NCI-H1092 treated with DMSO at 0.1 percent for 48 hours (cell line): ENCODE measurements at places on chromosomes 6 and 20.
A peak's percentile ranks its signal among the peaks of the same experiment; 100 is the strongest.

DNA sequence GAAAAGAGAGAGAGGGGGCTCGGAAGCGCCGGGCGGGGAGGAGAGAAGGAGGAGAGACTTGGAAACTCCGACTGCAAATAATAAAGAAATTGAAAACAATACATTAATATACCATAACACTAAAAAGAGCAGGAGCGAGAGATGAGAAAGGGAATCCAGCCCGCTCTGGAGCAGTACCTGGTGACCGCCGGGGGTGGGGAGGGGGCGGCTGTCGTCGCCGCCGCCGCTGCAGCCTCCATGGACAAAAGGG, 338 bp downstream of the E2F3 start:
- DNase-seq: no peak

GRCh38 chr6:70811788-70812187, 144.1 kb downstream of the SMAP1 start:
- DNase-seq: no peak

- no peak for DNase-seq
These were observed 9.2 kb downstream of the TGM3 start for GRCh38 chr20:2305029-2305428.

DNA sequence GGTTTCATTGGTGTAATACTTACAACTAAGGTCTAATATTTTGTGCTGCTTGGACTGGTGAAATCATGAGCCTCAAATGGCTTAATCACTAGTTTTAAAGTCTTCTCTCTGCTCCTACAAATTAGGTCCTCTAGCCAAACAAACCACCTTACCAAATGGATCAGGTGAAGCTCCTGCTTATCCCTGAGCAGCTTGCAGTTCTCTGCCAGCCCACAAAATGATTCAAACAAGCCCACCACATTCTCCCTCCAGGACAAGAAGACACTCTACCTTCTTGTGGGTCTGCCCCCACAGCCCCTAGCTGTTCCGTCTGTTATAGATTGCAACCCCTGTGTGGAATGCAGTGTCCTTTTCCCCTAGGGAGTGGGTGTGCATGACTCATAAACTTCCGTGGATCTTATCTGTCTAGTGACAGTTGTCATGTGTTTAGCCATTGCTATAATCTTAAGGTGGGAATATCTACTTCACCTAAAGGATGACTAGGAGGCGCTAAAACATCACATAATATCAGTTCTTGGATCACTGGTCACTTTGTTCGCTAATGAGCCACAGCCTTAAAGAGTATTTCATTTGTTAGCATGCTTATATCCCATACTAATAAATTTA, 940.5 kb upstream of the MANEA start:
- DNase-seq: peak; percentile 12

DNA sequence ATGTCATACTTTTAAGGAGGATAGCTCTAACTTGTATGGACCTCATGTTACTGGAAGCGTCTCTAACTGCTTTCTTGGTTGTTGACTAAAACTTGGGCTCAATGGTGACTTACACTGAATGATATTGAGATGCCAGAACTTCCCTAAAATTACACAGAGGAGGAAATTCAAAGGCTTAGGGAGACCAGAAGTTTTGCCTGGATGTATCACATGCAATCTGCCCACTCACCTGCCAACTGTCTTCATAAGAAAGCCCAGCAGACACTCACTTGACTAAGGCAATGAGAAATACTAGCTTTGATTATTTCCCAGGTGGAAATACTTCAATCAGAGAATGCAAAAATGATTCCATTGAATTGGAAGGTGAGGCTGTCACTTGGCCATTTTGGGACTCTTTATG, 51.2 kb upstream of the PDYN start:
- no peak for DNase-seq

DNA sequence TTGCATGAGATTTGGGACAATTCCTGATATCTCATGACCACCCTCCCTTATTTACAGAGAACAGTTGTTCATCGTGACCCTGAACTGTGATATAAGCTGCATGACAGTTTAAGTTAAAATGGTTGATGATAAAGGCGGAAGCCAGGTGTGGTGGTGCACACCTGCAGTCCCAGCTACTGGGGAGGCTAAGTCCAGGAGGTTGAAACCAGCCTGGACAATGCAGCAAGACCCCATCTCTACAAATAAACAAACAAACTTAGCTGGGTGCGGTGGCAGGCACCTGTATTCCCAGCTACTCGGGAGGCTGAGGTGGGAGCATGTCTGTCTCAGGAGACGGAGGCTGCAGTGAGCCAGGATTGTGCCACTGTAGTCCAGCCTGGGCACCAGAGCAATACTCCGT, 24.1 kb downstream of the COL20A1 start:
- DNase-seq: no peak

- DNase-seq: no peak
These were observed 45.7 kb downstream of the CTCFL start for GRCh38 chr20:57479196-57479595.

DNA sequence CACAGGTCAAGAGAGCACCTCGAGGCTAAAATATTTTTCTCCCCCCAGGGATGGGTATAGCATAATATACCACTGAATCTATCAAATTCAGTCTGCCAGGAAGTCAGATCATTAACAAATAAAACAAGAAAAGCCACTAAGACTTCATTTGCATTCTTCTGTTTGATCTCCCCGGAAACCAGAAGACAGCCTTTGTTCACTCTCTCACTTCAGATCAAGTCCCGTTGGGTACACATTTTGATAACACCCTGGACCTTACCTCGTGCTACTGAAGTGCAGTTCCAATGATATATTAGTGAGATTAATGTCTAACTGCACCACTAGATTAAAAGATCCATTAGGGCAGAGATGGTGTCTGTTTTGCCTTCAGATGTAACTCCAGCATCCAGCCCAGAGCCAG, 157.7 kb upstream of the B3GAT2 start:
- no peak for DNase-seq

DNA sequence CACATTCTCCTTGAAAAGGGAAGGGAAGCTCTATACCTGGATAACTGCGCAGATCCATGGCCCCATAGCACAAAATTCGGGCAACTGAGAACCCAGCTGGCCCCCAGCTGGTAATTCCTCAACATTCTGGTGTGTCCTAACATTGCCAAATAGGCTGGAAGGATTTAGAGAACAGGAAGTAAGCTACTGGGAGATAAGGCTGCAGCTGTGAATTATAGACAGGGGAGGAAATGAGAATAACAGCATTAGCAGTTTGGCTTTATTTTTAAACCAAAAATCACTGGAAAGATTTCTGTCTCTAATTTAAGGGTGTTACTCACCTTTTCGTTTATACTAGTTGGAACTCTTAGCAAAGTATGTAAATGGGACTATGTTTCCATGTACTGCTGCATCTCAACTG, 97.2 kb downstream of the TULP4 start:
- no peak for DNase-seq

GRCh38 chr20:63934271-63935068, 21.7 kb downstream of the UCKL1 start:
- DNase-seq: no peak

GRCh38 chr6:108531332-108531731, 29.4 kb upstream of the FOXO3 start:
- DNase-seq: no peak

DNA sequence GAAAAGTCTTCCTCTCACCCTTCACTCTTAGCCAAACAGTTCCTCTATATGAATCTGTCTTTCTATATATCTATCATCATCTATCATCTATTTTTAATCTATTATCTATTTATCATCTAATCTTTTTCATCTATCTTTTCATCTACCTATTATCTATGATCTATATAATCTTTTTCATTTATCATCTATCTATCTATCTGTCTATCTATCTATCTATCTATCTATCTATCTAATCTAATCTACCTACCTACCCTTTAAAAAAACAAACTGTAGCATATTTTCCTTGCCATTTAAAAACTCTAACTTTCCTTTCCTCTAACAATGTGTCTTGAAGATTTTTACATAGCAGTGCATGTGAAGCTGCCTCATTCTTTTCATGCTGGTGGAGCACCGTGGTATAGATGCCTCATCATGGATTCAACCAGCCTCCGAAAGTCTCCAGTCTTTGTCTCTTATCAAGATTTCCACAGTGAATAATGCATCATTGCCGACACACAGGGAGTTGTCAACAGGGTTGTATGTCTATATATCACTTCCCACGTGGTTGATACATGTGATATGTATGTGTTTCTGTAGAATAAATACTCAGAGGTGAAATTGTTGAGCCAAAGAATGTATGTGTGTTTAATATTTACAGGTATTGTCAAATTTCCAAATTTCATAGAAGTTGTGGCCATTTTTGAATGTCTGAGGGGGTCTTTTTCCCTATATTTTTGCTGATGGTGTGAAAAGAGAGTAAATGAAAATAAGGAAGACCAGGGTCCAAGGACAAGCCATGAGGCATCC, 51.3 kb downstream of the VEGFA start:
- no peak for DNase-seq

- no peak for DNase-seq
These were observed 4.5 kb upstream of the TNFAIP3 start for GRCh38 chr6:137862419-137863090.

DNA sequence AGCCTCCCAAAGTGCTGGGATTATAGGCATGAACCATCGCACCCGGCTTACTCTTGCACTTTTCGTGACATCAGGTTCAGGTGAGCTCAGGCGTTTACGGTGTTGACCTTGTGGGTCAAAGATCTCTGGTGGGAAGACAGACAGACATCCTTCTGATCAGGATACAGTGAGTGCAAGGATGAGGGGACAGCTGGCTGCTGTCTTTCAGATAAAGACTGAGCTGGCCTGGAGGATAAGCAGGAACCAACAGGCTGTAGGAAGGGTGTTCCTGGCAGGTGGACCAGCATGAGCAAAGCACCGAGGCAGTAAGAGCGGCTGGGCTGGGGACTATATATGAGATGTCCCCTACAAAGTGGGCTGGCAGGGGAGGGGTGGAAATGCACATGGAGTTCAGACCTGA, 11.1 kb upstream of the GTSF1L start:
- DNase-seq: no peak

GRCh38 chr20:24443436-24443835, 26.0 kb upstream of the SYNDIG1 start:
- DNase-seq: no peak

DNA sequence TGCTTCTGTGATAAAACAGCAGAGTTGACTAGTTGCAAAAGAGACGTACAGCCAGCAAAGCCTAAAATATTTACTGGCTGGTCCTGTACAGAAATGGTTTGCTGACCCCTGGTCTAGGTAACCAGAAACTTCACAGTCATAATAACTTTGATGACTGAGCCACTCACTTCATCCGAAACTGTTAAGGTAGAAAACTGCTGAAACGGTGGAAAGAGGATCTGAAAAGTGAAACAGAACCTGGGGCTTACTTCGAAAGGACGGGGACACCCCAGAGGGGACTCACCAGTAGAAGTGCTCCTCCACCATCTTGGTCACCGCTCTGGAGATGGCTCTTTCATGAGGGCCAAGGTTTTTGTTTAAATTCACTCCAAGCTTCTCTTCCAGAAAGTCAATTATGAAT, 16.4 kb downstream of the FAXC start:
- DNase-seq: no peak

GRCh38 chr6:15642276-15642675, 20.6 kb downstream of the DTNBP1 start:
- no peak for DNase-seq

DNA sequence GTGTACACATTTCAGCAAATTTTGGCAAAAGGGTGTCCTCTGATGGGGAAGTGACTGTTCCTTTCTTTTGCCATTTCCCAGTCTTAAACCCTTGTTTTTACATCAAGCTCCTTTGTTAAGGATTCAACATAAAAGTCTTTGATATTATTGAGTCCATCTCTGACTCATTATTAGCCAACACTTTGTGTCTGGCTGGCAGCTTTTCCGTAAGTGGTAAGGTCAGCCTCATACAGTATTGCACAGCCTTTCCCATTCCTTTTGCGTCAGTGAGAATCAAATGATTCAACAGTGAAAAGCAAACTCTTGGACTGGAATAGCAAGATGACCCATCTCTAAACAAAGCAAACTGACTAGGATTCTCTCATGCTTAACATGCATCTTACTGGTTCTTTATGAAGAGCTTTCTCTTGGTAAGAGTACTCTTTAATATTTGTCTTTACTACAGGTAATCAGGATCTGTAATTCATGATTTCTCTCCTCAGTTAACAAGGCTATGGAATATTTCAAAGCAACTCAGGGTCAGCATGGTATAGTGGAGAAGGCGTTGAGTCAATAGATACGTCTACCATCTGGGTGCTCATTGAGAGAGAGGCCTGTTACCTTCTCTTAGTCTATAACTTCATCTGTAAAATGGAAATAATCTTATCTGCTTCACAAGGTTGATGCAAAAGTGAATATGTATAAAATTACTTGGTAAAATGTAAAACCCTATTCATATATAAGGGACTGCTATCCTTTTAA, 183.6 kb downstream of the PRL start:
- no peak for DNase-seq

DNA sequence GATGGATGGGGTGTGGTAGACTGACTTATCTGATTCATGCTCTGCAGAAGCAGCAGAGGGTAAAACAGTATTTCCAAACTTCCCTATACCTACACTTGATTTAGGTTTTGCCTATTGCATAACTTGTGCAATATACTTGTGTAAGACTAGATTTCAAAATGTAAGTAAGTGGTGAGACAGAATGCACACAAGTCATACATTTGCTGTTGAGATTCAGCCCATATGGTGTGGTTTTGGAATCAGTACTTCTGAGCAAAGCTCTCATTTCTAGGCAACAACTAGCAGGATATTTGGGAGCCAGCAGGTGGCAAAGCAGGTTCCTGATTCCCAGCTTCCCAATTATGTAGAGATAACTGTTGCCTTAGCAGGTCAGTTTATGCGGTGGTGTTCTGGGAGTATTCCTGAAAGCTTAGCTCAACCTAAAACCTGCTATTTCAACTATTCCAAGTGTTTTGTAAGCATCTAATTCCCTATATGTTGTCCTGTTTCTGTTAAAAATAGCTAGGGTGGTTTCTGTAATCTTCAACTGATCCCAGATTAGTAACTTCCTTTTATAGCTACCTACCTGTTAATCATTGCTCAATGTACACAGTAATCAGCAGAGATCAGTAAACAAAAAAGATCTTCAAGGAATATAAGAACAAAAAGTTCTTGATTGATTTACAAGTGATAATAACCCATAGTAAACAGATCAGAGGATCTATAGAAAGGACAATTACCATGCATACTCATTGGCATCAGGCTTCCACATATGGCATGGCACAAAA, 8.5 kb upstream of the FABP7 start:
- DNase-seq: no peak

DNA sequence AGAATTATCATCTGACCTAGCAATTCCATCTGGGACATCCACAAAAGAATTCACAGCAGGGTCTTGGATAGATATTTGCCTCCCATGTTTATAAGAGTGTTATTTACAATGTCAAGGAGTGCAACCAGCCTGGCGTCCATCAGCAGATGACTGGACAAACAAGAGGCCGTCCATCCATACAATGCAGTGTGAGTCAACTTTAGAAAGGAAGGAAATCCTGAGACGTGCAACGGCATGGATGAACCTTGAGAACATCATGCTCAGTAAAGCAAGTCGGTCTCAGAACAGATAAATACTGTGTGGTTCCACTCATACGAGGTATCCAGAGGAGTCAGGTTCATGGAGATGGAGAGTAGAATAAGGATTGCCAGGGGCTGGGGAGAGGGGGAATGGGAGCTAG, 46.4 kb downstream of the FOXF2 start:
- no peak for DNase-seq

GRCh38 chr20:35462351-35462750, 7.0 kb downstream of the CEP250 start:
- DNase-seq: peak; percentile 26

GRCh38 chr6:108441141-108441540, 119.6 kb upstream of the FOXO3 start:
- no peak for DNase-seq
